Urothelium cell line (cell line): ENCODE measurements at places on chromosomes 11 and 22.

DNA sequence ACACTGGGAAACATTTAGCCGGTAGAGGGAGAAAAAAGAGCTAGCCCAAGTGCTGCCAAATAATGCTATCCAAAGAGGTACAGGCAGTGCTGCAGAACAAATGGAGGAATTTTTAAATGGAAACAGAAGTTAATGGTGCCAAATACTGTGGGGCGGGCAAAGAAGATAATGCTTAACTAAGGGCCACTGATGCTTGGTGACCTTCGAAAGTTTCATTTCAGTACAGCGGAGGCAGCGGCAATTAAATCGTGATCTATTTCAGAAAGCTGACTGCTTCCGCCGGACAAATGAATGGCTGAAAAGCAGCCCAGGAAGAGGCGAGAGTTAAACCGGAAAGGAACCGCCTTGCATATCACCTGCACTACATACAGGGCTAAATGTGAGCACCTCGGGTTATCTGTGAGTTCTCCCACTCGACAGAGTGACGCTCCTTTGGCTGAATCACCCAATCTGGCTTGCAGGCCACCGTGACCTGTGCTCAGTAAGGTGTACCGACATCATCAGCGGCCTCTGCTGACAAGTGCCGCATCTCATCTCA, 42.1 kb downstream of the CADM1 start:
- no peak for DNase-seq

DNA sequence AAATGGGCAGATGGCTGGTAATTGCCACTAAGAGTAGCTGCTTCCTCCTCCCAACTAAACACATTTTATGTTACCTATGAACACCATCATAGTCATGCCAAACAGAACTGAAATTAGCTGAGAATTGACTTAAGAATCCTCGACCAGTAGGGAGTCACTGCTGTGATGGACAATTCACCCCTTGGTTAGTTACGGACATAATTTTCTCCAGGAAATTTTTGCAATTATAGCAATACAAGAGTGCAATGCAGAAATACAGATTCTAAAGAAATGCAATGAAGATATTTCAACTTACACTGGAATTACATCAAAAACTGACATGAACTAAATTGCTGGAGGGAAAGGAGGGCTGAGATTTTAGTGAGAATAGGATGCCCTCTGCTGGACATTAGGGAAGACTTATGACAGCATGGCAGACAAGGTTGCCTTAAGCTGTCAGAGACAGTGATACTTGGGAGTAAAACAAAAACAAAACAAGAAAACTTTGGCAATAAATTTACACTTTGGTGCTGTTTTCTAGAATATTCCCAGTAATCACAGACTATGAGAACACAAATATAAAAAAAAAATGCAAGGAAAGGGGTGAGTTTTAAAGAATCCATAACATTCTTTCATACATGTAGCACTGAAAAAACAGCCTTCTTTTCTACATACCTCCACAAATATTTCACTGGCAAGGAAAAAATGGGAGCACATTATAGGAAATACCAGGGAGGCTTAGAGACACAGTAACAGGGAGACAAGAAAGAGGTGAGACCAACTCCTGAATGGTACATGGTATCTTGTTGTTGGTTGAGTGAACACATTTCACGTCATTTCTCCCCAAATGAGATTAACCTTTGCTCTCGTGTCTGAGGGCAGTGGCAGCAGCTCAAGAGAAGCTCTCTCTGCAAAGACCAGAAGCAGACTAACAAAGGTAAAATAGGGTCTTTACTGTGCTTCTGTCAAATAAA, 11.2 kb upstream of the PPP2R1B start:
- DNase-seq: peak; percentile 70

- DNase-seq: no peak
These were observed 938.9 kb upstream of the TENM4 start for GRCh38 chr11:80379620-80380278.

GRCh38 chr11:59062602-59063529, 23.2 kb upstream of the GLYATL1B start:
- DNase-seq: no peak

DNA sequence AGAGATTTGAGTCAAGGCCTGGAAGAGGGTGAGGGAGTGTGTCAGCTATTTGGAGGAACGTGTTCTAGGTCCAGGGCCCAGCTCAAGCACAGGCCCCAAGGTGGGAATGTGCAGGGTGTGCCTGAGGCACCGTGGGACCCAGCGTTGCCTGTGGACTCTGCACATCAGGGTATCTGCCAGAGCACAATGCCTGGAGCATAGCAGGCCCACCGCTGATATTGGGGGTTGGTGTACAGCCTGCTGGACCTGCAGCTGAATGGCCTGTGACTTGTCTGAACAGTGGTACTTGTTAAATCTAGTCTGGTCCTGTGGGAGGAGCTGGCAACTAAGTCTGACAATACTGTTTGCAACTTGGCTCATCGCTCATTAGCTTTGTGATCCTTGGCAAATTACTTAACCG, 131.7 kb downstream of the GRIK4 start:
- no peak for DNase-seq
